ENCODE measurements at places on chromosomes 5 and 9.

DNA sequence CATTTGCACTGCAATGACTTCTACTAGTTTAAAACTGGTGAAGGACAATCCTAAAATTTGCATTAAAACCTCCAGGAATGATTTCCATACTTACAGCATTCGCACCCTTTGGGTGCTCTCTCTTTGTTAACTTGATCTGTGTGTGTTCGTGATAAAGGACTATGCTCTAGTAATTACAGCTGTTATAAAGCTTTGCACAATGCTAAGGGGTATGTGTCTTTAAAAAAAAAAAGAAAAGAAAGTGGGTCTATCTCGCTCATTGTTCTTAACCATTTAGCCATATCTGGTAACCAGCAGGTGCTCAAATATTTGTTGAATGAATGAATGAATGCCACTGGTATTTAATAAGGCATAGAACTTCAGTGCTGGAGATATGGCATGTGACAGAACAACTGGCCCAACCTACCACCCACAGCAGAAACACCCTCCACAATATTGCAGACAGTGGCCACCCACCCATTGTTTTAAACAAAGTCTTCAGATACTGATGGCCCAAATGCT lies 8.7 kb downstream of the TRIM36 start:
- peak; percentile 58 for DNase-seq

GRCh38 chr5:133991171-133991910 lies 13.4 kb downstream of the VDAC1 start:
- DNase-seq, result no peak

- peak; percentile 89 for DNase-seq
Measured at GRCh38 chr5:177500685-177501522, 3.5 kb upstream of the PDLIM7 start.

- DNase-seq, result no peak
Measured at GRCh38 chr5:122736086-122736845, 38.6 kb upstream of the SNX2 start.

- DNase-seq, result no peak
Measured at GRCh38 chr5:171782332-171782966, 3.2 kb upstream of the SMIM23 start.

- no peak for DNase-seq
Measured at GRCh38 chr9:91654527-91654926, 230.9 kb upstream of the NFIL3 start.

Measured in NCI-H345 (cell line).